ENCODE measurements at places on chromosomes 12 and 14.

DNA sequence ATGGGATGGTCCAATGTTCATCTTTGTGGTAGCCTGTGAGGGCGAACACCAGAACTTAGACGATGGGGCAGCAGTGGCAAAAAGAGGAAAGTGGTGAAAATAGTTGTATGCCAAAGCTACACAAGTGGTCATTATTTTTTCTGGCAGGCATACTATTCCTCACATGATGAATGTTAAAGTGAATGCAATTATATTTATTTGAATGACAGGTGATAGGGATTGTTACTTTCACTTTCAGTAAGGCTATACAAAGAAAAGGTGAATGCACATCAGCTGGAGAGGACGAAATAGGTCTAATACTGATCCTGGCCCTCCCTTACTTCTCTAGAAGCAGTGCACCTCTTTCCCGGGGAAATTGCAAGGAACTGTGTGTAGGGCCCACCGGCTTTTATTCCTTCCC is 470.1 kb downstream of the TMTC2 start:
- DNase-seq, result no peak

- DNase-seq, result no peak
These were observed 93.6 kb downstream of the DIP2B start for GRCh38 chr12:50598321-50598862.

GRCh38 chr12:69925291-69925690 is 100.3 kb downstream of the MYRFL start:
- DNase-seq, result no peak

DNA sequence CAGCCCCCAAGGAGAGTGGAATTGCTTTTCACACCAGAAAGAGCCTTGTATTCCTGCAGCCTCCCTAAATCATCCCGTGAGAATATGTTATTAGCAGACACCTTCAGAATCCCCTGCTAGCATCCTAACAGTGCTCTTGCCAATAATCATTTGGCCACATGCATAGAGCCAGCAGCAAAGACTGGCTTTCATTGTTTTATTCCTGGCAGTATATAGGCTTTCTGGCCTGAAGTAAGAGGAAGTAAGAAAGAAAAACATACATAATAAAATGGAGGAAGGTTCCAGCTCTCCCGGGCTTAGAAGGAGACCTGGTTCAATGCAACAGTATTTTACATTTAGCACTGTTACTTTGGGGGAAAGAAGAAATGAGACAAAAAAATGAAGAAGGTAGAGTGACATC is 176.7 kb upstream of the ATF7IP start:
- no peak for DNase-seq

GRCh38 chr14:58972233-58973017 is 216.0 kb upstream of the DAAM1 start:
- no peak for DNase-seq

DNA sequence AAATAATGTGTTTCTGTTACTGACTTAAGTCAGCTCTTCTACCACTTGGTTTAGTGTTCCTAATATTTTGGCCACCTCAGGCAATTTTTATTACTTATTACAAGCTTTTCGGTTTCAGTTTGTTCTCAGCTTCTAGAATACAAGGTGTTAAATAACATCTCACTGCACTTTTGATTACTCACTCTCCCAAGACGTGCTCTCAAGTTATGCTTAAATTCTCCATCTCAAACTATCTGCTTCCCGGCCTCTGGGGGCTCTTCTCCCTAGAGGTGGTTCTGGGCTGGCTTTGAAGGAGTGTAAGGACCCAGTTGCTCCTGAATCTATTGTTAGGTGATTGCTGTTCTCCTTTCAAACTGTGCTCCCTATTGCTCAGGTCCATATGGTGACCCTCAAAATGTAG is 193.9 kb upstream of the DDHD1 start:
- DNase-seq, result no peak

DNA sequence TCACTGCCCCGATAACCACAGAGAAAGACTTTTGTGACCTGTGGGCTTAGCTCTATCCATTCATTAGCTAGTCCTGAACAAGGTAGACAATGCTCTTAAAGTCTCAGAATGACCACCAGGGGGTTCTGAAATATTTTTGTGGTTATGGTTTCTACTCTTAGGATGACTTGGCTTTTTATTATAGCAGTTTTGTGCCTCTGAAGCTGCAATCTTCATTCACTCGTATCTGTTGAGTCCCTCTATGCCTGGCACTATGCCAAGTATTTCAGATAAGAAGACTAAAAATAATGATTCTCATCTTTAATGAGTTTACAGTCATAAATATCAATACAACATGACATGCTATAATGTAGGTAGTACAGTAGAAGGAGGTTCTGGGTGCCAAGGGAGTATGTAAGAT is 130.8 kb upstream of the TRHDE start:
- DNase-seq, result peak; percentile 6

DNA sequence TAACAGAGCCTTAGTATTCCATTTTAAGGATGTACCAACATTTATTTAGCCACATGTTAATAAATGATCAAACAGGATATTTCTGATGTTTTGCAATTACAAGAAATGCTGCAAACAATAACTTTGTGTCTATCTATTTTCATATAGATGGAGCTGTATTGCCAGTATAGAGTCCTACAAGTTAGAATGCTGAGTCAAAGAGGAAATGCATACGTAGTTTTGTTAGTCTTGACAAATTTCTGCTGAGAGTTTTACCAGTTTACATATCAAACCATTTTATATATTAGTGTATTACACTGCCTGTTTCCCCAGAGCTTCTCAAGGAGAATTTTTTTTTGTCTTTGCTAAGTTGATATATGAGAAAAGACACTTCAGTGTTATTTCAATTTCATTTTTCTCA is 541.7 kb downstream of the SLC16A7 start:
- DNase-seq, result no peak

DNA sequence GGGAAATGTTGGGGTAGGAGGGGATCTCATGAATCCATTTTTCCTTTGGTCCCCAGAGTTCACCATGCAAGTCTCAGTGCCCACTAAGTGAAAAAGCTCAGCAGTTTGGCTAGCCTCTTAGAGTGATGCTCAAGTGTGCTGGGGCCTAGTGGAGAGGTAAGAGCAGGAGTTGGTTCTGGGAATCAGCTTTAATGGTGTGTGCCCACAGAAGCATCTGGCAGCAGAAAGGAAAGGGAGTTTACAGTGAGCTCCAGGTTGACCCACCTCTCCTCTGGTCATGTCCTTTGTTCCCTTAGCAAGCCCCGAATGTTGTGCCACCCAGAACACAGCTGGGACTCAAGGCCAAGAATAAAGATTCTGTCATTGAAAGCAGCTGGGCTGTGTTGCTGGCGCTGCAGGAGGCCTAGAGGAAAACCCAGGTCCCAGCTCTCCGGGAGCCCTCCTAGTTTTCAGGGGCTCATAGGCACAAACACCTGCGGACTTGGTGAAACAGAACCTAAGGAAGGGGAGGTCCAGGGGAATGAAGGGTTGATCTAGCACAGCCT is 320.8 kb downstream of the ZFP36L1 start:
- no peak for DNase-seq

GRCh38 chr14:22865424-22866405 is 5.8 kb upstream of the LRP10 start:
- no peak for DNase-seq

DNA sequence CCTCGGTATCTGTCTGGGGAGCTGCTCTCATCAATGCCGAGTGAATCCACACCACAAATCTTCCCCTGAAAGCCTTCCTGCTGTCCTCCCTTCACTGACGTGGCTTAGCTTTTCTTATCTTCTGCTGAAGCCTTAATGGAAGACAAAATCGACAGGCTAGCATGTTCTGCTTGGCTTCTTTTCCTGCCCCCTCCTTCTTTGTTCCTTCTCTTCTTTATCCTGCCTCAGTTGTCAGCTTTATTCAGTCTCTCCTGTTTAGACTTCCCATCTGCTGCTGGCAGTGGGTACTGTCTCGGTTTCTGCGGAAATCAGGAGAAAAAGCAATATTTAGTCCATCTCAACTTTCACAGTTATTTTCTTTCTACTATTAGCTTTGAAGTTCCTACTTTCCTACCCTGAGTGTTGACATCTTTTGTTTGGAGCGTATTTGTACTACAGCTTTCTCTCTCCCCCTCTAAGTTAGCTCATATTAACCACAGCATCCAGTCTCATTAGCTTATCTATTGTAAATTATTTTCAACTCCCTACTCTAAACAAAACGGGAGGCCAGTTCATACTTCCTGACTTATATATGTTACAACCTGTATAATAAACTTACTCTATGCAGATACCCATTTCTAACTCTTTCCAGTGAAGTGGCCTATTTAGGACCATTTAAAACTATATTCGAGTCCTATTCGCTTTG is 226.0 kb downstream of the DACT1 start:
- DNase-seq, result no peak

DNA sequence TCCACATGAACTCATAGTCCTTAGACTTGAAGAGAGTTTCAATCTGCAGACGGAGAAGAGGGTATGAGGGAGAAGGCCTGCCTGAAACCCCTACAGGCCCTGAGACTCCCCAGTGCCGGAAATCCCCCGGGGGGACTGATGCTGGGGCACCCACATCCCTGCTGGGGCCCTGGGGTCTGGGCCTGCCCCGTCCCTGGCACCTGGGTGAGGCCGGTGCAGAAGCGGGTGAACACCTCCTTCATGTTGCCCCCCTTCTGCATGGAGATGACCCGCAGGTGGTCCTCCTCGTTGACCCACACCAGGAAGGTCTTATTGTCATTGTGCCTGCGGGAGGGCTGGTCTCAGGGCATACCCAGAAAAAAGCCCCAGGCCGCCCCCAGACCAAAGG is 2.4 kb downstream of the CKB start:
- no peak for DNase-seq
